ENCODE measurements at places on chromosomes 6 and 20.

- no peak for DNase-seq
Observed at GRCh38 chr20:58228484-58229197, at the start of gene ANKRD60. ANKRD60 (minus strand) TSS chr20:58228653; CDS start chr20:58228653, 0 bp downstream.

- DNase-seq = no peak
Observed at GRCh38 chr20:62487561-62488354, 12.0 kb upstream of the GATA5 start.

DNA sequence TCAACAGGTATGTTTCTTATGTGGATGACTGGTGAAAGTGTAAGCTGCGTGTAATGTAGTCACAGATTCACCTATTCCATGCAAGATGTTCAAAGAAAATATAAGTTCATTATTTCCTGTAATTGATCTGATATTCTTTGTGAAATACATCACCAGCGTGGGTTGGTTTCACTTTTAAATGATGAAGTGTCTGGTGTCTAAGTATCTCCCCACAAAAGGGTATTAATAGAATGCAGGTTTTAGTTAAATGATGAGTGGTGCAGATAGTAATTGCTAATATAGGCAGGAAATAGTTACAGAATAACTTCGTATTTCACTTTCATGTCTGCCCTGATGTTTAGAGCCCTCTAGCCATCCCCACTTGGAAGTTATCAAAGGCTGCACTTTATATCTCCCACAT is 22.2 kb downstream of the PGBD1 start:
- DNase-seq = no peak

DNA sequence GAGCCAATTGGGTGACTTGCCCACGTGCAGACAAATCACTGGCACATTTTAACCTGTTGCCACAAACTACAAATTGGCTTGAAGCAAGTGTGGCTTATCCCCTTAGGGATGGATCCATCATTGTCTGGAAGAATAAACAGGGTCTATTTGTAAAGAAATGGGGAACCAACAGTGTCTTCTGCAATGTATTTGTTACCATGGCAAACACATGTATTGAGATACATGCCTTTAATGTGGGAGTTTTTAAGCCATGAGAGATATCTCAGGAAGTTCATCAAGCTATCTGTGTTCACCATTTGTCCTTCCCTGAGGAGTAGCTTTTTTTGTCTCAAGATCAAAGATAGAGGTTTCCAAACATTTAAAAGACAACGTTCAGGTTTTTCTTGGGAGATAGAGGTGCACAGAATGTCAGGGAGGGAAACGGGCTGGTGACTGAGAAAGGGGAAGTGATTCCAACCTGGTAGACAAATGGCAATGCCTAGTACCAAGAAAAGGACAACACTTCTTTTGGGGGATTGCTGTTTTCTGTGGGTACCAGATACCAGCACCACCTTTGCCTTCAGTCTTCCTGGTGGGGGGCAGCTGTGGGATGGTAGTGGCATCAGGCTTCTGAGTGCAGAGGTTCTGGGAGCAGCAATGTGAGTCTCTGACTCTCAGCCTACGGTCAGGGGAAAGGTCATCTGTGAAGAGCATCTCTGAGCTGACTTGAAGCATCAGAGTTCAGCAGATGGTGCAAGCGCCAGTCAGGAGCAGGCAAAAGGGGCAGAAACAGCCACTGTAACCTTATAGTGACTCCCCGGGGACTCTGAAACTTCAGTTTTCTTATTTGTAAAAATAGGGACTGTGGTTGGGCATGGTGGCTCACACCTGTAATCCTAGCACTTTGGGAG is 20.1 kb upstream of the BCAS1 start:
- DNase-seq = no peak

DNA sequence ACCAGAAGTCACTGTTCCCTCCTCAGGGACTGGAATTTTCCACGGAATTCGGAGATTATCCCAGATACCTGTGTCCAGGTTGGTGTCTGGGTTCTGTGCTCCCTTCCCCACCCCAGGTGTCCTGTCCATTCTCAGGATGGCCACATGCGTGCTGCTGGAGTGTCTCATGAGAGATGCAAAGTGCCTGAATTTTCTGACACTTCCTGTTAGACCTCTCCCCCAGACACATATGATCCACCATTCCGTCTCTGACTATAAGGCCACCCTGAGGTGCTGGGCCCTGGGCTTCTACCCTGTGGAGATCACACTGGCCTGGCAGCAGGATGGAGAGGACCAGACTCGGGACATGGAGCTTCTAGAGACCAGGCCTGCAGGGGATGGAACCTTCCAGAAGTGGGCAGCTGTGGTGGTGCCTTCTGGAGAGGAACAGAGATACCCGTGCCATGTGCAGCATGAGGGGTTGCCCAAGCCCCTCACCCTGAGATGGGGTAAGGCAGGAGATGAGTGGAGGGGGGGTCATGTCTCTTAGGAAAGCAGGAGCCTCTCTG is 14.4 kb upstream of the HLA-A start:
- no peak for DNase-seq

- DNase-seq = no peak
Observed at GRCh38 chr20:3803289-3803688, 7.2 kb downstream of the CDC25B start.

- DNase-seq = no peak
Observed at GRCh38 chr20:24877652-24878051, 71.4 kb upstream of the CST7 start.

DNA sequence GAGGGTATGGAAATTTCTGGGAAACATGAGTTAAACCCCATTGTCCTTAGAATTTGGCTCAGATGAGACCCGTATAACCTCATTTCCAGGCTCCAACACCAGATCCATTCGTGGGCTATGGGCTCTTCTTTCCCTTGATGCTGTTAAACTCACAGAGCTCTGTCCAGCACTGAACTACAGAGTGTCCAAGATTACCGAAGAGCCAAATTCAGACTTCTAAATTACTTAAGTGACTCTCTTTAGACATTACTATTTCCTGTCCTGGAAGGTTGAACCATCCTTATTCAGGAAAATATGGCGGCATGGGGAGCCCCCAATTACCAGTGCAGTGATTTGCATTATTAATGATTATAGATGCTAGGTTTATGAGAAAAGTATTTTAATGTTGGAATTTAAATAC is 124.9 kb upstream of the EDN1 start:
- DNase-seq = no peak

DNA sequence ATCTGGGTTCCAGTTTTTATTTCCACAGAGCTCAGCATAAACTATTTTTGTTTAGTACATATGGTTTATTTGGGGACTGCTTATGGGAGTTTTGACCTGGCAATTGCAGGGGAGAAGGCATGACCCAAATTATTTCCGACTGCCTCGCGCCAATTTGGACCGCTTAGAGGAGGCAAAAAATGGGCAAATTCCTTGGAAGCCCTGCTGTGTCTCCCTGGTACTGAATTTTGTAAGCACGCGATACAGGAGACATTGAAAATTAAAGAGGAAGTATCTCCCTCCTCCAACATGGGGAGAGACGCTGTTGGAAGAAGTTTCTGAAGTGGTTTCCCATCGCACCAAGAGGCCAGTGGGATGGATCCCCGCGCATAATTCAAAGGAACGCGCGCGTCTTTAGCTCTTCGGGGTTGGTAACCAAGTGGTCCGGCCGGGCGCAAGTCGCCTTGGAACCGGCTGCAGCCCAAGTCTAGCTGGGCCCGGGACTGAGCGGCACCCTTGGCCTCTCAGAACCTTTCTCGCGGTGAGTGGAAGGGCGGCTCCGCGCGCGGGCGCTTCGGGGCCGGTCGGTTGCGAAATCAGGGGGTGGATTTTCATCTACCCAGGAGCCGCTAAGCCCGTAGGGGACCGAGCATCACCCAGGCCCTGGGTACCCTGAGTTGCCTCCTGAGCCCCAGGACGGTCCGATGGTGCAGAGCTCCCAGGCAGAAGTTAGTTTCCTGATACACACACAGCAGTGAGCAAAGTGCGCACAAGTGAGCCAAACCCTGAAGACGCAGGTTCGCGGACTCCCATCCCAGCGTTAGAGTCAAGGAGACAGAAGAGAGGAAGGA is 6.2 kb downstream of the NKX2-2 start:
- no peak for DNase-seq

GRCh38 chr6:117829594-117830319 is 77.3 kb upstream of the SLC35F1 start:
- DNase-seq = no peak

- no peak for DNase-seq
Observed at GRCh38 chr6:43669922-43670622, 17.5 kb downstream of the MRPS18A start.

DNA sequence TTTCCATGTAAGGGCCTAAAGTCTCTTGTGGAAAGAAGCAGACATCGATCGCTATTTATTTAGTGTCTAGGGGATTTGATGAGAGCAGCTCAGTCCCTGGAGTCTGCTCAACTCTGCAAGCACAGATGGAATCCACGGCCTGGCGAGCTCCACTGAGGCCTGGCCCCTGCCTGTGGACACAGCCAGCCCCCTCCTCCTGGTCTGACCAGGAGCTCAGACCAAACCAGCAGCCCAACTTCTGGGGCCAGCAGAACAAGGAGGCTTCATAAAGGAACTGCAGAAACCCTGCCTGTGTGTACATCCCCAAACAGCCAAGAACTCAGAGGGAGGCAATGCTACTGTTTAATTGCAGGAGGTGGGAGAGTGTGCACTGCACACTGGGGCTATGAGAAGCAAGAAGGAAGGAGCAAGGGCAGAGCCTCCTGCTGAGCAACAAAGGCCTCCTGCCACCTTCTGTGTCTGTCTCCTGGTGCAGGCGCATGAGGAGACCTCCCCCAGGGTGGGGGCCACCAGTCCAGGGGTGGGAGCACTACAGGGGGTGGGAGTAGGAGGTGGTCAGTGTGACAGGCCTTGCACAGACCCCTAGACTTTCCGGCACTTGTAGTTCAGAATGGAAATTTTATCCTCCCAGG is 3.8 kb downstream of the CST5 start:
- DNase-seq = no peak

DNA sequence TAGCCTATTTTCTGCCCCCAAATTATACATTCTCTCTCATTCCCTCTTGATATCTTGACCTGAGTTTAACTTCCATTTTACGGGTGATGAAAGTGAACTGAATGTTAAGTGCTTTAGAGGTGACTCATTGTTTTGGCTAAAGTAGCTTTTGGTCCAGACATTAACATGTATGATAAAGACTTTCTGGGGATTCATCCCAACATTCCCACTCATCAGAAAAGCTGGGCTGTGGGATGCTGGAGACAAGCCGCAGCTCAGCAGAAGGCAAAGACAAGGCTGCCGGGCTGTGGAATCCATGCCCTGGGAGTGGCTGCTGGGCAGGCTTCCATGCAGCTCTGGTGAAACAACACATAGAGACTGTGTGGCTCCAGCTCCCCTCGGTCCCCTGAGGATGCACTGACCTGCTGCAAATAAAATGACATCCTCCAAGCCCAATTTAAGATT is 89.9 kb upstream of the SYNDIG1 start:
- DNase-seq = no peak

- no peak for DNase-seq
Observed at GRCh38 chr6:127404594-127405178, 54.5 kb downstream of the KIAA0408 start.

DNA sequence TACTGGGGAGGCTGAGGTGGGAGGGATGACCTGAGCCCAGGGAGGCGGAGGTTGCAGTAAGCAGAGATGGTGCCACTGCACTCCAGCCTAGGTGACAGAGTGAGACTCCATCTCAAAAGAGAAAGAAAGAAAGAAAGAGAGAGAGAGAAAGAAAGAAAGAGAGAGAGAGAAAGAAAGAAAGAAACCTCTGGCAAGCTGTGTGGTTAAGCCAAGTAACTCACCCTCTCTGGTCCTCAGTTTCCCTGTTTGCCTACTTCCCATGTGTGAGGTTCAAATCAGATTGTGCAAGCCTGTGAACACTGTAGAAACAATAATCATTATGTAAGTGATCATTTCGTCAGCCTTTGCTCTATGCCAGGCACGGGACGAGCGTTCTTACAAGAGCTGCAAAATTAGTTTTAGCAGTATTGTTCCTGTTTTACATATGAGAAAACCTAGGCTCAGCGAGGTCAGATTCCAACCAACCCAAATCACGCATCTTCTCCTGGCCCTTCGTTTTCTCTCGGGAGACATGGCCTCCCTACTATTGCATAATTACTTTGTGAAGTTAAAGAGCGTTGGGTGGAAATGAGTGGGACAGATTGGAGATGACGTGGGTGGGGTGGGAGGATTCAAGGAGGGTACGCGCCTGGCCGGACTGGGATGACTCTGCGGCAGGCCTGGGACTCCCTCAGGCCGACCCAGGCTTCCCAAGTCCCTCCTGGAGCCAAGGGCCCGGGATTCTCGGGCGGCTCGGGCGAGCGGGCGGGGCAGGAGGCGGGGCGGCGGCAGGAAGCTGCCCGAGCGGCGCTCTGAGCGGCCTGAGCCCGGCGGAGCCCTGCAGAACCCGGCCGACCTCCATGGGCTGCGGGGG is at the start of gene SNX21:
TSS of gene SNX21 (plus strand) at position 770 of the 853 bp plus-strand sequence. CDS start 121 bp downstream, outside the sequence.
- DNase-seq = no peak

- DNase-seq = no peak
Observed at GRCh38 chr6:103819509-103819908, 1040.2 kb downstream of the HACE1 start.

DNA sequence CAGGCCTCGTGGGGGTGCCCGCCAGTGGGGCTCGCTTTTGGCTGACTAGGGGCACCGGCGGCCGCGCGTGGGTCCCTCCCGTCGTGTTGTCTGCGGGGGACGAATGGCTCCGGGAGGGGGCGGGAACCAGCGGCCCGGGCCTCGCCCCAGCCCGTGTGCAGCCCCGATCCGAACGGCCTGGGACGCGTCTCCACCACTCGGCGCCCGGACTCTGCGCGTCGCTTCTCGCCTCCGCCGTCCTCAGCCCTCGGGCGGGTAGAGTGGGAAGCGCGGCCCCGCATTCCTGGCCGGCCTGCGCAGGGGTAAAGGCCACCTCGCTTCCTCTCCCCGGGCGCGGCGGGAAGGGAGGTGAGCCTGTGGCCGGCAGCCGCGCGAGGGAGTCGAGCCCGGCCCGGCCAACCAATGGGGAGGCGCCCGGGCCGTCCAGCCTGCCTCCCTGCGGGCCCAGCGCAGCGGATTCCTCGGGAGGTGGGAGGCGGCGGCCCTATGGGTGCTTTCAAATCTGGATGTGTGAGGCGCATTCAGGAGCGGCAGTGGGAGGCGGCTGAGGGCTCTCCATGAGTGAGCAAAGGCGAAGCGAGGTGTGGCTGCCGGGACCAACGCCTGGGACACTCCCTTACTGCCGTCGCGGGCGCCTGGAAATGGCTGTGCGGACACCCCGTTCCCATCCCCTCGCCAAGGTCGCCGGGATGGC is 1.1 kb upstream of the ZBTB46 start:
- DNase-seq = no peak

GRCh38 chr6:17278289-17279063 is 2.7 kb upstream of the RBM24 start:
- DNase-seq = no peak

DNA sequence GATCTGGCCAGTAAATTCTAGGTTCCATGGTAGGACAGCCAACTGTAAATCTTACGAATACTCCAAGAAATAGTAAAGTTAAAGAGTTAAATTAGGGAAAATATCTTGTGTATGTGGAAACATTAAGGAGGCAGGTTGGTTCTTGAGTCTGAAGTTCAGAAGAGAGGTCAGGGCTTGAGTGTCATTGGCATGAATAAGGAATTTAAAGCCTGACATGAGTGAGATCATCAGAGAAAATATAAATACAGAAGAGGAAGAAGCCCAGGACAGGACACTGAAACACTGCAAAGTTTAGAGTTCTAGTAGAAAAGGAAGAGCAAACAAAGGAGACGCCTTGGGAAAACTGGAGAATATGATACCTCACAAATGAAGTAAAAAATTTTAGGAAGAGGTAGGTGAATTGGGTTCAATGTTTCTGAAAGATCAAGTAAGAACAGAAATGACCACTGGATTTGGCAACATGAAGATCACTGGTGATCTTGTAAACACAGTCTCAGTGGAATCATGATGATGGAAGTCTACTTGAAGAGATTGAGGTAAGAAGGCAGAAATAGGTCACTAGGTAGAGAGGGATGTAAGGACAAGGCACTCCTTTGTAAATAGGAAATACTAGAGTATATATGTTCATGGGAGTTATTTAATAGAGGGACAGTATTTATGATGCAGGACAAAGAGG is 41.6 kb upstream of the SYNCRIP start:
- DNase-seq = no peak

GRCh38 chr6:109471105-109471810 is 11.8 kb downstream of the ZBTB24 start:
- DNase-seq = no peak
